ENCODE measurements at places on chromosomes 7 and 10.
A peak's percentile ranks its signal among the peaks of the same experiment; 100 is the strongest.

DNA sequence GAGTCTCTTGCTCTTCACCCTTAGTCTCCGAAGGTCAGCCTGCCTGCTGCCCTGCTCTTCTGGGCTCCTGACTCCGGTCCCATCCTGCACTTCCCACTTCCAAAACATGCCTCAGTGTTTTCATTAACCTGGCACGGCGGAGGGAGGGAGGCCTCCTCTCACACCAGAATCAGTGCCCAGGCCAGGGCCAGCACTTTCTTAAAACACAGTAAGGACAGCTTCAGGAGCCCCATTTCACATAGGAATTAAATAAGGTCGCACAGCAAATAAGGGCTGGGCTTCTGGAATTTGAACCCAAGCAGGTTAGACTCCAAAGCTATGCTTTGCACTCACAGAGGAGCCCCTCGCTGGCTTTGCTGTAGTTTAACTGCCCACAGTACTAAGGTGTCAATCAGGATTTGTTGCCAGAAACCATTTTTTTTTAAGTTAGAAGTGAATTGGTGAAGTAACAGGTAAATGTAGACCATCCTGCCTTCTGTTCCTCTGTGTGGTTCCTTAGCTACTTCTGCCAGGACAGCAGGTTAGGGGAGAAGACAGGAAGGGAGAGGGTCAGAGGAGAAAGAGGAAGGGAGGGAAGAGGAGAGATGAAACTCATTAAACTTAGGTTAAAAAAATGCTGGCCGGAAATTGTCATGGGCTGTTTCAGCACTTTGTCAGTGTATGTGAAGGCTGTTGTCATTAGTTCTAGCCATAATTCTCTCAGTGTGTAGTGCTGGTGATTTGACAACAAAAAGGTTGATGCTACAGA is 1.1 kb downstream of the RASSF4 start:
- no peak for DNase-seq

- DNase-seq: no peak
Measured at GRCh38 chr7:7740037-7740355, 21.6 kb upstream of the RPA3 start.

- no peak for DNase-seq
Measured at GRCh38 chr10:12690525-12691126, 310.9 kb downstream of the CCDC3 start.

GRCh38 chr7:3138997-3139396 is 95.3 kb upstream of the CARD11 start:
- no peak for DNase-seq

DNA sequence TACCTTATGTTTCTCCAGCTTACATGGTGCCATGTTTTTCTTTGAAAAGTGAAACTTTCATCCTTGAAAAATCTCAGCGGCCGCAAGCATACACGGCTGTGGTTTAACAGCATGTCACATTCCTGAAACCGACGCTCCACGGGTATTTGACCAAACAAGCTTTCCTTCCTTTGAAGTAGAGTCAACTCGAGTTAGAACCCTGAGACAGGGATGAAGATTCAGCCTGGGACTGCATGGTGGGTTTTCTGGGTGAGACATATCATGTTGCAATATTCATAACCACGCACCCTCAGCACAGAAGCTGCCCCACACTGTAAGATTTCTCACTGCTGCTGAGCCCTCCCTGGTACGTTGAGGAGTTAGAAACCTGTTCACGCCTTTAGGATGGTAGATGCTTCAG is 8.1 kb downstream of the CYP26A1 start:
- DNase-seq: no peak

DNA sequence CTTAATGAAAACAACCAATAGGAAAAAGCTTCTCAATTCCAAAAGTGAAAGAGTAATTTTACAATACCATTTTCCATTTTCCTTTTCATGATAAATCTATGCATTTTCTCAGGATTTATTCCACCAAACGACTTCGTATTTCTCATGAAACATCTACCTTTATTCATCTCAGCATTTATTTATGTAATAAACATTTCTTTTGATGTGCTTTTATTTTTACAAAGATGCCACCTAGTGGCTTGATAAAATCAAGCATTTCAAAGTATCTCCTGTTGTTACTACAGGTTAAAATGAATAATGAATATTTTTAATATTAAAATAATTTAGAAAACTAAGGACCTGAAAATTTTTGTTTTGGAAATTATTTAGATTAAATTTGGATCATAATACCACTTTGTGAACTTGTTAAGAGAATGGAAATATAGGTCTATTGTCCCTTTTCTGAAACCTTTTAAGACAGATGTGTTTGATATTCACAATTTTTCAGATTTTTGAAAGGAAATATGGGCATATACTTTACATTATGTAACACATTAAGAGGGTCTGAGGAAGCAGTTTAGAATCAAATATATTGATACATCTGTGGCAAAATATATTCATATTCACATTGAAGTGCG is 2.7 kb upstream of the IQUB start:
- peak; percentile 2 for DNase-seq

- DNase-seq: no peak
Measured at GRCh38 chr10:43952760-43953159, 304.1 kb upstream of the ZNF32 start.

DNA sequence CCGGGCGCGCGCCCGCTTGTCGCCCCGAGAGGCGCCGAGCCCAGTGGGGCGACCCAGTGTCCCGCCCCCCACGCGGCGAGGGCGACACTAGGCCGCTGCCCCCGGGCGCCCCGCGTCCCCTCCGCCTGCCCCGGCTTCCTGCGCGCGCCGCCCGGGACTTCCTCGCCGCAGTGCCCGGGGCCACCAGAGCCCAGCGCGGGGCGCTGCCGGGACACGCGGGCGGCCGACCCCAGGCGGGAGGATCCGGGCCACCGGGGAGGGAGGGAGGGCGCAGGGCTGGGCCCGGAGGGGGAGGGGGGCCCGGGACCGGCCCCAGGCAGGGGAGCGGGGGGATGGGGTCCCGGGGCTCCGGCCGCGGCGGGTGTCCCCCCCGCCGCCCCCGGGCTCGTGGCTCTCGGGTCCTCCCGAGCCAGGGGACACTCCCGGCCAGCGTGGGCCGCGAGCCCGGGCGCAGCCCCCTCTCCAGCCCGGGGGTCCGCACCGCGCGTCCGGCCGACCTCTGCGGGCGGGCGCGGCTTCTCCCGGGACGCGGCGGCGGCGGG is 435 bp upstream of the PWWP2B start:
- DNase-seq: no peak

DNA sequence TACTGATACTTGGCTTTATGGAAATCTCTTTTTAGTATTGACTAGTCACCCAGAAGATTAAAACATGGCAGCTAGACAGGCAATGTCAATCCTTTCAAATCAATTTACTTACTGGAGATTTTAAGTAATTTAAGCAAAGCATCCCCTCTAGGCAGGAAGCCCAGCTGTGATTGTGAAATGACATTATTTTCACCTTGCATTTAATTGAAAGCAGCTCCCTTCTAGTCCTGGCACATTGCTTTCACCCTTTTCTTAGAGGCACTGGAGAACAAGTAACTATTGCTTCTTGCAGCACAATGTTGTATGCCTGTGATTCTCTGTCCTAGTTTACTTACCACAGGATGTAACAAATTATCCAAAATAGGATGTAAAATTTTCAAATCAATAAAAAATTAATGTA is 13.3 kb downstream of the ST7 start:
- no peak for DNase-seq

DNA sequence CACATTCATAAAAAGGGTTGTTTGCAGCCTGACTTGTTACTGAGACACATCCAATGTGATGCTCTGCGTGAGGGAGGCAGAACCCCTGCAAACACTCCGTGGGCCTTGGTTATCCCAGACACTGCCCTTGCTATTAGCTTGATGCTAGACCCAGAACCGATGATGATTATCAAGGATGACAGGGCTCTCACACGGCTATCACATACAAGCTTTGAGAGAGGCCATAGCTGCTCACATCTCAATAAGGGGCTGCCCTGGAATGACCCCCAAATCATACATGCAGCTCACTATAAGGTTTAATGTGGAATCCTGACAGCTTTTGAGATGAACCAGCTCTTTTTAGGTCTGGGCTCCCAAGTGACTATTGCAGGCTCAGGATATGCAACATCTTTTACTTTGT is 44.4 kb upstream of the TCERG1L start:
- no peak for DNase-seq

DNA sequence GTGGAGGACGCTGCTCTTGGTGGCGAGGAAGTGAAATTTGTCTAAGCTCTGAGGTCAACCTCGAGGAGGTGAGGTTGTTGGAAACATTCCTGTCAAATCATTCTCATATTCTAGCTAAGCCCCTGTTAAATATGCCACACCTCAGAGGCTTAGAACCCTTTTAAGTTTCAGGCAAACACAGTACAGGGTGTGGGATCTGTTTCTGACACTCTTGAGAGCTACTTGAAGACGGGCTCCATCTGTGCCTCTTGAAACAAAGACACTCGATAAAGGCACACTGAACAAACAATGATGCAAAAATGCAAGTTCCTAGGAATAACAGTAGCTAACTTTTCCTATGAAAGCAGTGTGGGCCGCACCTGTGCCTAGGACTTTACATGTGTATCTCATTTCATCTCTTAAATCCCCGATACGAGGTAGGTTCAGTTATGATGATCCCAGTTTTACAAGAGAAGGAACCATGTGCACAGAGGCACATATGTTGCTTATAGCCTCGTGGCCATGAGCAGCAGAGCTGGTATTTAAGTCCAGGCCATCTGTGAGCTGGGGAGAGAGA is 299.2 kb downstream of the CCDC3 start:
- peak; percentile 26 for DNase-seq

DNA sequence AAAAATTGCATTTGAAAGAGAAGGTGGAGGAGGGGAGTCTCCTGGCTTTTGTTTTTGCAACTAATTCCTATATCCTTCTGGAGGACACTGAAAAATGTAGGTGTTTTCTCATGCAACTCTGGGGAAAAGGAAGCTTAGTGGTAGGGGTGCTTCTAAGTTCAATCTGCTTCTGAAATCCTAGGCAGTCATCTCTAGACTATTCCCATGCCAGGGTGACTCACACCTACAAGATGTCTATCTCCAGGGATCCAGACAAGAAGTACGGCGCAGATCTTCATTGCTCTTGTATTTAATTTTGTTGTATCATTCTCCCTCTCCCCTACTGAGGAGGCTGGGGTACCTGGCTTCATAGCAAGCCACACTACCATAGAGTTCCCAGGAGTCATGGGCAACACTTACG is 258.8 kb downstream of the PHF14 start:
- DNase-seq: no peak

DNA sequence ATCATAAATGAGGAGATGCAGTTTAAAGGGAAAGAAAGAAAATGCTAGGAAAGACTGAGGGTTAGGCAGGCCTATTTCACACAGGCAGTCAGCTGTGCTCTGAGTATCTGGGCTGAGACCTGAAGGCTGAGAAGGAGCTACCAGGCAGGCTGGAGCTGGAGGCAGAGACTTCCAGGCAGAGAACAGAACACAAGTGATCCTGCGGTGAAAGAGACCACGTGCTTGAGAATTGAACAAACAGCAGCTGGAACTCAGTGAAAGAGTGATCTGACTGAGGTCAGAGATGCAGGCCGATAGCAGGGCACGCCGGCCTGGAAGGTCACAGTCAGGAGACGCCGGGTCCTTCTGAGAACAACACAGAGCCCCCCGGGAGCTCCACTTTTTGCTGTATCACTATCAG is 147.8 kb downstream of the ADAM12 start:
- peak; percentile 28 for DNase-seq

GRCh38 chr7:69742237-69742636 is 144.0 kb downstream of the AUTS2 start:
- no peak for DNase-seq

DNA sequence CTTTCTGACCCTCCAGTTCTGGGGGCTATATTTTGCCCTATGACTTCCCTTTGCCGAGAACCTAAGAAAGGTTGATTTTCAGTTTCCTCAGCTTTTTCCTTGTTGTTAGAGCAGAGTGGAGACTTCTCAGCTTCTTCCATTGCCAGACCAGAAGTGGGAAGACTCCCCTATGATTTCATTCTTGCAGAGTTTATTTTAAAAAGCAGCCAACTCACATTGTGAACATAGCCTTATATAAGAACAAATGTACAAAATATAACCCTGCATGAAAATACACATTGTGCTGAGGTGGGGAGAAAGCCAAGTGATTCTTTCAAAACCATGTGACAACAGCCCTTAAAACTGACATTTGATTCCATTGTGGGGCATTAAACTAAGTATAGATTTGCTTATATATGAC is 33.8 kb upstream of the FZD8 start:
- DNase-seq: no peak

GRCh38 chr10:119449760-119450461 is 92.6 kb downstream of the RGS10 start:
- DNase-seq: peak; percentile 68

Data from DMS79 (cell line).